ENCODE measurements at places on chromosomes 4 and X.

- no peak for DNase-seq
Observed at GRCh38 chrX:16743604-16744325, 24.4 kb downstream of the SYAP1 start.

GRCh38 chrX:45596188-45596808 lies 395.6 kb upstream of the DIPK2B start:
- no peak for DNase-seq

DNA sequence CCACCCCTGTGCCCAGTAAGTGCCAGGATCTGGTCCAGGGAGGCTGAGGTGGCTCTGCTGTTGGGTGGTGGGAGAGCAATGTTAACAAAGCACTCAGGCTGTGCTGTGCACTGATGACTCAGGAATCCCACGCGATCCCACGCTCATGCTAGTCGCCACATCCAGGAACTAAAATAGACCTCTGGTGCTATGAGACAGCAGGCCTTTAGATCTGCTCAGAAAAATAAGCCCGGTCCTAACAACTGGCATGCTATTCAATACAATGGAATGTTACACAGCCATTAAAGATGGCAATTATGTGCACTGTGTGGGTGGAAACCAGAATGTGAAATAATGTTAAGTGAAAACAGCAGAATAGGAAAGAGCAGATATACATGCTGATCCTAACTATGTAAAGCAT lies 26.0 kb downstream of the ARL13A start:
- no peak for DNase-seq

GRCh38 chr4:82469791-82470345 lies 39.5 kb downstream of the ENOPH1 start:
- DNase-seq = no peak

GRCh38 chr4:73193659-73194058 lies 64.9 kb downstream of the ANKRD17 start:
- DNase-seq = no peak

DNA sequence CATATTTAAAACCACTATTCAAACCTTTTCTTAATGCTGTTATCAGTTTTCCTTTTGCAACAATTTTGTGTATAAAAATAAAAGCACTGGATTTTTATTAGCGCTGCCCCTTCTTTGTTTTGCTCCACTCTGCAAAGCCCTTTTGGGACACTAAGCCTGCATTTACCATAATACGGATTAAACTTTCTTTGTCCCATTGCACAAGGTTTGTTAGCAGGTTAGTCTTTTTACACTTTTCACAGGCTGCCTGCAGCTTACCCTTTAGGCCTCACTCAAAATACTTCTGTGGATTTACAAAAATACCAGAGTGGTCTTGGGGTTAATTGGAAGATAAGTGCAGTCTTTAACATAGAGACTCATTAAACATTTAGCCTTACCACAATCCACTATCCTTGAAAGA lies 35.7 kb upstream of the MAB21L2 start:
- no peak for DNase-seq

DNA sequence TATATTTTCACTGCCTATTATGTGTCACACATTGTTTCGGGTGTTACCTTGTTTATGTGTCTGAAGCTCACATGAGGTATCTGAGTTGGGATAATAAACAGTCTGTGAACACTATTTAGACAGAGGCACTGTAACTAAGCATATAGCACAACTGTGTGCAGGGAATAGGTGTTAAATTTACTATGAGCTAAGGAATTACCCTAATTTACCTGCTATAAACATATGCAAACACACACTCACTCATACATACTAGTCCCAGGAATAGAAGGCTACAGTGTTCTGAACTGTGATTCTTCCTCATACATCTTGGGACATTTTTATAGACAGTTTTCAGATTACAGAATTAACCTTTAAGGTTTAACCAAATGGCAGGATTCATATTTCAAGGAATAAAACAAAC lies 127.6 kb upstream of the SPANXN4 start:
- no peak for DNase-seq

DNA sequence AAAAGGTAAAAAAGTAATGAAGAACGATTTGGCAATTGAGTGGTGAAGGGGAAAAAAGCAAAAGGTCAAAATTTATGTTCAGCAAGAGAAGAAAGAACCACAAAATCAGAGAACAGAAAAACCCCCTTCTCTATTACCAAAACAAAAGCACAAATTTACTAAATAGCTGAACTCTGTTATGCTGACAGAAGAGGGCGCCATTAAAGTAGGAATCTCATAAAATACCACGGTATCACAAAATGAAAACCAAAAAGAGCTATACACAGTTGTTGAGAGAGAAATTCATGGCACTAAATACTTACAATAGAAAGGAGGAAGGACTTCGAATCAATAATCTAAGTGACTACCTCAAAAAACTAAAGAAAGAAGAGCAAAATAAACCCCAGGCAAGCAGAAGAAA lies 69.6 kb upstream of the CXorf66 start:
- no peak for DNase-seq

GRCh38 chrX:119899125-119899524 lies 3.4 kb downstream of the AKAP14 start:
- DNase-seq = no peak

DNA sequence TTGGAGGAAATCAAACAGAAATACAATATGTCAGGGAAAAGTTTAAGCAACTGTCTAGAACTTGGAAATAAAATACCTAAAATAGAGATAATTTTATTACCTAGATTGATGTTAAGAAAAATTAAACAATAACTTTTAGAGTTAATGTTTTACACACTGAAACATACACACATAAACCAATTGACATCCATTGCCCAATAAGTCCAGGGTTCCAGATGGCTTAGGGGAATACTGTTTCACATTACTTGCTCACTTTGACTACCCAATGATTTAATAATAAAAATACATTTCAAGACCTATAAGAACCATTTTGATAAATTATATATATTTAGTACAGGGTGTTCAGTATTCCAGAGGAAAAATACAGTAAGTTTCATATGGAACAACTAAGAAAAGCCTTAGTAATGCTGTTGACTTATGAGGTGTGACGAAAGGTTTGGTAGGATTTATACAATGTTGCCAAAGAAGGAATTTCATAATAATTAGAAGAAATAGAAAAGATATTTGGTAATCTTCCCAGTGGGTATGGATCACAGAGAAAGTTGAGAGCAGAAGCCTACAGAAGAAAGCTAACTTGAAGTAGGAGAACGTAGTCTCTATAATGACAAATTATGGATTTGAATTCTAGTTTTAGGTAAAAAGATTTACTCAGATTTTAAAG lies 23.0 kb upstream of the UGT2B4 start:
- no peak for DNase-seq

DNA sequence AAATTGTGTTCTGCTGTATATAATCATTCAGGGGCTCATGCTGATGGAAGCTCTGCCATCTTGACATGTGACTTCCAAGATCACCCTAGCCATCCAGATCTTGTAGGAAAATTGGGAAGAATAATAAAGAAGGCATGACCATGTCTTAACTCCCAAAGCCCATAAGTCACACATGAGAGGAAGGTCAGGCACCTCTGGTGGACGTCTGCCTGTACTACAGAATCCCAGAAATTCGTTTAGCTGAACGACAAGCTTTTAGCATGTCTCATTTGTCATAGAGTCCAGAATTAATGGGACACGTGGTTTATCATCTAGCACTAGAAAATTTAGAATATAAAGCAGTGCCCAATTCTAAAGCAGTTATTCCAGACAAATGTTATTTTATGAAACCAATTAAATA lies 212.7 kb downstream of the CENPC start:
- no peak for DNase-seq

DNA sequence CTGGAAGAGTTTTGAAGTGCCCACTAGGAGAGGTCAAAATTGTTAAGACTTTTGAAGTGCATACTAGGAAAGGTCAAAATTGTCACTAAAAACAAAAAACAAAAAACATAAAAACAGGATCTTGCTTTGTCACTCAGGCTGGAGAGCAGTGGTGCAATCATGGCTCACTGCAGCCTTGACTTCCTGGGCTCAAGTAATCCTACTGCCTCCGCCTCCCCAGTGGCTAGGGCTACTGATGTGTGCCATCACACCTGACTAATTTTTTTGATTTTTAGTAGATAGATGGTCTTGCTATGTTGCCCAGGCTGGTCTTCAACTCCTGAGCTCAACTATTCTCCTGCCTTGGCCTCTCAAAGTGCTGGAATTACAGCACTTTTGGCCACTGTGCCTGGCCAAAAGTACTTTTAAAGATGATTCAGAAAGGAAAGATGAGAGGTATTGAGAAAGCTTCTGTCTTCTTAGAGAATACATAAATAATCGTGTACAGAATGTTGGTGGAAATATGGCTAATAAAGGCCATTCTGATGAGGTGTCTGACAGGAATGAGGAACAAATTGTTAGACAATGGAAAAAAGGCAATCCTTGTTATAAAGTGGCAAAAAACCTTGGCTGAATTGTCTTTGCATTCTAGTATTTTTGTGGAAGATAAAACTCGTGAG lies 43.3 kb upstream of the STX18 start:
- DNase-seq = no peak

- DNase-seq = no peak
Observed at GRCh38 chrX:10206317-10206716, 49.5 kb downstream of the CLCN4 start.

DNA sequence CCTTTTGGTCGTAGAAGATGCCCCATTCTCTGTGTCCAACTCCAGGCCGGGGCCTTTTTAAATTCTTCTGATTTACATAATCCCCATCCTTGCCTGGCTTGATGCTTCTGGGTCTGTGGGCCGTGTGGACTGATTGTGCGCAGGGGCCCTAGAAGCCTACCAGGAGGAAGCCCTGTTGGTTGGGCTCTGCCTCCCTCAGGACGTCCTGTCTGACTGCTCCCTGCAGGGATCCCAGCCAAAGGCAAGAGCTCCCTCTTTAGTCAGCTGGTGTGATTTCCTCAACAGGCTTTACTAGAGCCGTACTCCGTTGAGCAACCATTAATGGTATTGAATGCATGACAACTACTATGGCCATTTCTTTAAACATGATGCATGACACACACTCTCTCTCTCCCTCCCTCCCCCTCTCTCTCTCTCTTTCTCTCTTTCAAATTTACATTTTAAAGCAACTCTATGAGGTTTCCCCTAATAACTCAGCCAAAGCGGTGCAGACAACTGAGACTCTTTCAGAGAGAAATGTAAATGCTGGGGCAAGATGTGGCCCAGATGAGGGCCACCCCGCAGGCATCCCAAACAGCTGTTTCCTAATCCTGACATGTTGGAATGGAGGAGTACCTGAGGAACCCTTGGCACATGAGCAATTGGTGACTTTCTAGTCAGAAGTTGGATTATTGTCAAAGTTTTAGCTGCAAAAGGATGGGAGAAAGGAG lies 117.3 kb downstream of the DRD5 start:
- DNase-seq = no peak

DNA sequence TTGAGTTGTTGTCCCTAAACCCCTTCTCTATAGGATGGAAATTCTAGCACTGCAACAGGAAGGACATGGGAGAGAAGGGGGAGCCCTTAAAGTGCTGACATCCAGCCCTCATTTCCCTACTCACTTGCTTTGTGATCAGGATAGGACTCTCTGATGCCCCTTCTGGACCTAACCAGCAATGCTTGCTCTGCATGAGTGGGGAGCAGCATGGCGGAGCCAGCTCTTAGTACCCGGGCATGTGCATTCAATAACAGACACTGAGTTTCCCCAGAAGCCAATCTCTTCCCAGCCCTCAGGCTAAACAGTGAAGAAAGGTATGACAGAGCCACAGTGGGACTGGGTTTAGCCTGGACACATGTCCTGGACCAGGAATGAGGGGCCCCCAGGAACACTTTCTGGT lies 14.0 kb downstream of the SOD3 start:
- no peak for DNase-seq

- DNase-seq = no peak
Observed at GRCh38 chr4:138961129-138961528, 54.5 kb upstream of the NOCT start.

DNA sequence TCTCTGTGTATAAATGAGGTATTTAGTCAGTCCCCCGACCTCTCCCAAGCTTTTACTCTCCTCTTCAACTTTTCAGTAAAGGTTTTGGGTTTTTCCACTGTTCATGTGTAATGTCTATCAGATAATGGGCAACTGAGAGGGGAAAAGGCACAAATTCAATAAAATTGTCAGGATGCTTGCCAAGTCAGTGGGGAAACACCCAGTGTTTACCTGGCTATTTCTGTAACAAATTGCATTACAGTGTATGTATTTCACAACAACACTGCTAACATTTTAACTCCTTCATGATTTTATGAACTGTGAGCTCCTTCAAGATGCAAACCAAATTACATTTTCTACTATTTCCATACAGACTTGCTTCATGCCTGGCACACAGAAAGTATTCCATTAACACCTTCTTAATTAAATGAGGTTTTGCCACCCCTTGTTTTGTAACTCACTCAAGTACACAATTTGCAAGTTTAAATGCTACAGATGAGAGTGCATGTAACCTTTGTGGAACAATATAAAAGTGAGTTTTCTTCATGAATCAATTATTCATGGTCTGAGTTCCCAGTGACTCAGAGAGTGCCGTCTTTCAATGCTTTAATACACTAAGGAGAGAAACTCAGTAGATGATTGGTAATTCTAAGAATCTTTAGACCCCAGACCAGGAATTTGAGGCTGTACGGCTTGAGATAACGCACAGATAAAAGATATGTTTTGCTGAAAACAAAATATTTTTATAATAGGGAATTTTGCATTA lies 149.8 kb upstream of the TLL1 start:
- no peak for DNase-seq

GRCh38 chrX:115134382-115134781 lies 54.8 kb upstream of the RBMXL3 start:
- DNase-seq = no peak

DNA sequence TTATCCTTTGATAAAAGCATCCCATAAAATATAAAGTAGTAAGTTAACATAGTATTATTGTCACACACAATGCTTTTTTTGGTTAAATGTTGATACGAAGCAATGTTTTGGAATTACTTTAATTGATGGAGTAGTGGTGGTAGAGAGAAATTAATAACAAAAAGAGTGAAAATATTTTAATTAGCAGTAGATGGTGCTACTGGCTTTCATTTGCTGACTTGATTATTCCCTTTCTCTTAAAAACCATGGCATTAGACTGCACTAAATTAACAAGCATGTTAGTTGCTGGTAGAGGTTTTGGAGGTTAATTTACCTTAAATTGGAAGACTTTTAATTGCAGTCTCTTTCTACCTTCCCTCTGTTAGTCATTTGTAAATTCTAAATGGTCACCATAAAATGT lies 8.9 kb upstream of the DCK start:
- DNase-seq = no peak

DNA sequence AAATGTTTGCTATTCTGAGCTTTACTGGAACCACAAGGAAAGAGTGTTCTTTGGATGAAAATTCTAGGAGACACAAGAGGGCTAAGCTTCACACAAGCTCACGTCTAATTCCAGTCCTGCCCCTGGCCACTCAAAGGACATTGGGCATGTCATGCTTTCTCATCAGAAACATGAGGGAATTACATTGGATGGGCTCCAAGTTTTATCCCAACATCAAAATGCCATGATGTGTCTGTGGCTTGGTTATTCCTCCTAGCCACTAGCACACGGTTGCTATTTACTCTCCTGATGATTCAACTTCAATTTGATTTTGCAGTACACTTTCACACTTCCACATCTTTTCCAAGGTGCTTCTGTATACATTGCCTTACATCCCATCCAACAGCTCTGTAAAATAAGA lies 149.6 kb upstream of the FAM9B start:
- no peak for DNase-seq
